ENCODE measurements at places on chromosomes 3 and 15.

DNA sequence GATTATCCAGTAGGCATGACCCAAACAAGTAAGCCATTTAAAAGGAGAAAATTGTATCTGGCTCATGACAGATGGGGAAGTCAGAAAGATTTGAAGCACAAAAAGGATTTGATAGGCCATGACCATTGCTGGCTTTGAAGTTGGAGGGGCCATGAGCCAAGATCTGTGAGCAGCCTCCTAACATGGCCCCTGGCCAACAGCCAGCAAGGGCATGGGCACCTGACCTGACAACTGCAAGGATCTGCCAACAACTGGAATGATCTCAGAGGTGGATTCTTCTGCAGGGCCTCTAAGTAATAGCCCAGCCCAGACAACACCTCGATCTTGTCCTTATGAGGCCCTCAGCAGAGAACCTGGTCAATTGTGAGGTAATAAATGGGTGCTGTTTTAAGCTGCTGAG lies 93.0 kb downstream of the ARNT2 start:
- no peak for DNase-seq

- no peak for DNase-seq
These were observed 45.6 kb downstream of the MFSD1 start for GRCh38 chr3:158847452-158847821.

- DNase-seq = no peak
These were observed 92.5 kb upstream of the MBNL1 start for GRCh38 chr3:152176241-152176640.

GRCh38 chr15:84879088-84879780 lies 5.2 kb upstream of the SLC28A1 start:
- DNase-seq = no peak

GRCh38 chr15:71444032-71444810 lies 328.9 kb downstream of the THSD4 start:
- DNase-seq = no peak

DNA sequence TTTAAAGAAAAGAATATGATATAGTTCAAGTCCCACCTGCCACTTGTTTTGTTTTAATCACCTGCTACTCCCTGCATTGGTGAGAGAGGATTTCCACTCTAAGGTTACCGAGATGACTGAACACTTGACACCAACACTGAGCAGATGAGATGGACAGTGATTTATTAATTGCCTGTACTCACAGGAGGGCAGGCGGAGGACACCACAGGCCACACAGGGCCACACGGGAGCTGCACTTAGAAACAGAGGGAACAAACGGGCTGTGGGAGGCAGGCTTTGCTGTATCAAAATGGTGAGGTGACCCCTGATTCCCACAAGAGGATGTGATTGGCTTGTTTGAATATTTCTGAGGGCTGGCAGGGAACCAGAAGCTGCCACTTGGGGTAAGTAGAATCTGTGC lies 10.8 kb downstream of the MINAR1 start:
- no peak for DNase-seq

DNA sequence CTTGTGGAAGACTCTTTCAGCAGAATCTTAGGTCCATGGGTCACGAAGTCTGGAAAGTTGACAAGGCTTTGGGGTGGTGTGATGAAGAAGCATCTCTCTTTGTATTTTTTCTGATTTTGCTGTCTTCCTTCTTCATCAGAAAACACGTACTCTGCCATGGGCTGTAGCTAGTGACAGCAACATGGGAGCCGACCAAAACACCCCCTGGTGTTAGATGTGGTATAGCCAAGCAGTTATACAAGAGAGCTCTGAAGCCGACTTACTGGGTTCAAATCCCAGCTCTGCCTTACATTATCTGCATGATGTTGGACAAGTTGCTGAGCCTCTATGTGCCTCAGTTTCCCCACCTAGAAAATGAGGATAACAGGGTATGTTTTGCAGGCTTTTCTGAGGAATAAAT lies 32.9 kb upstream of the LYZL4 start:
- no peak for DNase-seq

GRCh38 chr3:197854596-197855343 lies 63.7 kb downstream of the LRCH3 start:
- no peak for DNase-seq

DNA sequence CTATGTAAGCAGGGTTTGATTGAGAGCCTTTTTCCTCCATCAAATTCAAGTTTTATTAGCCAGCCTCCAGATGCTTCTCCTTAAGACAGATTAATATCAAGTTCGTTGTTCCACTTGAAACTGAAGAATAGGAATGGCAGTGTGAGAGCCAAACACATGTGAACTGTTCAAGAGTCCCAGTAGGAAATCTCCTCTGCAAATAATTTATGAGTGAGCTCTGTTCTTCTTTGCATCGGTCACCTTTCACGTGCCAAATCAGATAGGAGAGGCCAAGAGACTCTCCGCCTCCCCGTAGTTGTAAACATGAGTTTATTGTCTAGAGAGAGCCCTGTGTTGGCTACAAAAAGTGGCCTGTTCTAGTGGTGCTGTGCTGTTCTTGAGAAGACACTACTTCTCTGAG lies 372.1 kb upstream of the NR2F2 start:
- DNase-seq = no peak

Measured in stimulated activated CD4-positive, alpha-beta T cell treated with anti-CD3 and anti-CD28 coated beads, Interleukin-4, amount 100 ng/mL, for 24 hours (primary cell).